AG10803 (cell line): ENCODE measurements at places on chromosomes 3 and 15.

- no peak for DNase-seq
Measured at GRCh38 chr15:45812200-45812599, 177.4 kb downstream of the SQOR start.

DNA sequence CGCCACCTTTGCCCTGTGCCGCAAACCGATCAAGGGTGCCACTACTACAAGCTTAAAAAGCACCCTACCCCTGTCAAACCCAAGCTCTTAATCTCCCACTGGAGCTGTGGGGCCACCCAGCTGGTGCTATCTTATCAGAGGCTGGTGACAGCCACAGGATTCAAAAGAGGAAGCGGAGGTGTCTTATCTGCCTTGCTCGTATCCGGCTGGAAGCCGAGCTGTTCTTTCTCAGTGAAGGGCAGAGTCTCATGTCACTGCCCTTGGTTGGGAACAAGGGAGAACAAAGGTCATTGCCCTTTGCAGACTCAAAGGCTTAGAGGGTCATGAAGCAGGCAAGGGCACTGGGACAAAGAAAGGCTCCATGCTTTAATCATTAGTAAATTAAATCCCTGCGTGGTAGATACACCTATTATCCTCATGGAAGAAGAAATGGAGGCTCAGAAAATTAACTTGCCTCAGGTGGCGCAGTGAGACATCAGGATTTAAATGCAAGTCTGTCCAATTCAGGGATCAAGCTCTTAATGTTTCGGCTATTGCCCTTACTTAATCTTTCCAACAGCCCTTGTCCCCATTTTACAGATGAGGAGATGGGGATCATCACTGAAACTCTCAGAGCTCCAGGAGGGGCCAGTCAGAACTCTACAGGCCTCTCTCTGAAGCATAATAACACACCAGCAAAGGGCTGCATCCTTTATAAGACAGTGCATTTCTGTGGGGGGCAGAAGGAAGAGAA is 360.0 kb upstream of the PROK2 start:
- no peak for DNase-seq

DNA sequence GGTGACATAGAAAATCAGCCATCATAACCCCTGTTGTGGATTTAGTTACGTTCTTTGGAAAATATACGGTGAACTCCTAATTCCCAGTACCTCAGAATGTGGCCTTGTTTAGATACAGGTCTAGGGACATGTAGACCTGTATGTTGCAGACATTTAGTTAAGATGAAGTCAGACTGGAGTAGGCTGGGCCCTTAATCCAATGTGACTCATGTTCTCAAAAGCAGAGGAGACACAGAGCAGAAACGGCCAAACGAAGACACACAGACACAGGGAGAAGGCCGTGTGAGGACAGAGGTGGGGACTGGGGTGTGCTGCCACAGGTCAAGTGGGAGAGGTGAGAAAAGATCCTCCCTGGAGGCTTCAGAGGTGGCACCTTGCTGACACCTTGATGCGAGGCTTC is 119.0 kb upstream of the PROK2 start:
- no peak for DNase-seq

GRCh38 chr3:30007668-30008067 is 598.7 kb upstream of the TGFBR2 start:
- DNase-seq: no peak

- DNase-seq: no peak
Measured at GRCh38 chr3:70882104-70882503, 569.7 kb upstream of the MDFIC2 start.

- DNase-seq: no peak
Measured at GRCh38 chr3:5710718-5711117, 523.2 kb downstream of the EDEM1 start.

- DNase-seq: peak; percentile 52
Measured at GRCh38 chr3:41338276-41338675, 139.0 kb downstream of the CTNNB1 start.

DNA sequence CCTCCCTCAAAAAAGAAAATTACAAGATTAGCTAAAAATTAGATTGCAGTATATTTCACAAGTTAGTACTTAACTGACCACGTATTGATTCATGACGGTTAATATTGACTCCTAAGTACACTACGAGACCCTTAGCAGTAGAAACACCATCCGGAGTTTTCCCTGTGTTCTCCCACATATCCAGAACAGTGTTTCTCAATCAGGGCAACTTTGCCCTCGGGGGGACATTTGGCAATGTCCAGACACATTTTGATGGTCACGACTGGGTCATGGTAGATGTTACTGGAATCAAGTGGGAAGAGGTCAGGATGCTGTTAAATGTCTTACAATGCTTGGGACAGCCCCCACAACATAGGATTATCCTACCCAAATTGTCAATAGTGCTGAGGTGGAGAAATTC is 40.7 kb upstream of the LIPC start:
- no peak for DNase-seq

- DNase-seq: peak; percentile 45
Measured at GRCh38 chr3:15324379-15324808, 8.0 kb downstream of the SH3BP5 start.

DNA sequence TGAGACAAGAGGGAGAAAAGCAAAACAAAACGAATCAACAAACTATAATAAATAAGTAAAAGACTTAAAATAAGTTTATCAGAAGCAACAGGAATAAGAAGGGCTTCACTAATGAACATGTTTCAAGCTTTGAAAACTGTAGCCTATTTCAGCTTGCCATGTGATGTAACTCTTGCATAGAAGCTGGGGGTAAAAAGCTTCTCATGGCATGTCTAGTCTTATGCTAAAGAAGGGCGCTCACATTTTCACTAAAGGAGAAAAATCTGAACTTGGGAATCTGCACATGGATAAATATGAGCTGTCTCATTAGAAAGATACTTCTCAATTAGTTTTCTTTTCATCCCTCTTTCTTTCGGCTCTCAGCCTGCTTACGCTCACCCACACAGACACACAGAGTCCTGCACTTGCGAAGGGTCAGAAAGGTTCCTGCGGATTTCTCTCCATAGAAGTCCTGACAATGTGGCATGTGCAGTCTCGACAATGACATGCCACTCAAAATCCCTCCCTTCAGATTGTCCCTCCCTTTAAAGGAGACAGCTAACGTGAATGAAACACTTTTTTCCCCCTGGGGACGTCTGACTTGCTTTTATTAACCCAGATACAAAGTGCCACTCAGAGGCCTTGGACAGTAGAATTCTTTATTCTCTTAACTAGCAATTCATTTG is 568.9 kb upstream of the NR2F2 start:
- DNase-seq: no peak

DNA sequence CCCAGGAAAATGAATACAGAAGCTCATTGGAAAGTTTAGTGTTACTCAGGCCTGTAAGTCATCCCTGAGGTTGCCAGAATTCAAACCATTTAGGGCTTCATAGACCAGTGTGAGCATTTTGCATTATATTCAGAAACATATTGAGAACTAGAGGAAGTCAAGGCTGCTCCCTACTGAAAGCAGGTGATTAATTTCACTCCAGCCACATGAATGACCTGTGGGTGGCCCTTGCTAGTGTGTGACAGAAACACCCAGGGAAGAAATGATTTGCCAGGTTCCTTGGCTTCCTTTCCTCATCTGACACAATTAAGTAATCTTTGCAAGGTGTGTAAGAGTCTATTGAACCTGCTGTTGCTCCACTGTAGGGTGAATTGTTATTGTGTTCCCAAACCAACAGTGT is 61.8 kb downstream of the GAP43 start:
- DNase-seq: no peak

- DNase-seq: peak; percentile 90
Measured at GRCh38 chr3:151434151-151434890, 26.5 kb downstream of the IGSF10 start.

- DNase-seq: no peak
Measured at GRCh38 chr3:169857811-169858210, 11.9 kb downstream of the LRRC31 start.

GRCh38 chr3:38094999-38095398 is 41.9 kb downstream of the ACAA1 start:
- DNase-seq: no peak

GRCh38 chr3:189372243-189372642 is 200.5 kb downstream of the TPRG1 start:
- no peak for DNase-seq

DNA sequence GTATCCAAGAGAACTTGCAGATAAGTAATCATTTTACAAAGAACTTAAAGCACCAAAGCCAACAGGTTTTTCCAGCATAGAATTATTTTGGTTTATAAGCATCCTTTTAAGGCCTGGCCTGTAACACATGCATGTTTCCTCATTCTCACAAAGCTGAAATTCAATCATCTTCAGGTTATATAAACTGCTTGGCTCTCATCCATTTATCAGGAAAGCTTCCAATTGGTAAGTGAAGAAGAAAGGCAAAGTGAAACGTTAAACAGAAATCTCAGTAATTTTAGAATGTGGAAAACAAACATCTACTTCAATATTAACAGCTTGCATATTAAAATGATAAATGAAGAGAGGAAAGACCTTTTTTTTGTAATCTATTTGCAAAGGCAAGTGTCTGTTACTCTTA is 1.6 kb downstream of the SERP1 start:
- peak; percentile 31 for DNase-seq

- DNase-seq: peak; percentile 24
Measured at GRCh38 chr15:72585476-72586058, 68.9 kb upstream of the GOLGA6B start.

- no peak for DNase-seq
Measured at GRCh38 chr3:13007251-13007941, 65.8 kb downstream of the IQSEC1 start.

- DNase-seq: peak; percentile 29
Measured at GRCh38 chr15:45126535-45127158, 3.0 kb downstream of the DUOXA1 start.

GRCh38 chr3:106710596-106710995 is 666.6 kb upstream of the CCDC54 start:
- no peak for DNase-seq

DNA sequence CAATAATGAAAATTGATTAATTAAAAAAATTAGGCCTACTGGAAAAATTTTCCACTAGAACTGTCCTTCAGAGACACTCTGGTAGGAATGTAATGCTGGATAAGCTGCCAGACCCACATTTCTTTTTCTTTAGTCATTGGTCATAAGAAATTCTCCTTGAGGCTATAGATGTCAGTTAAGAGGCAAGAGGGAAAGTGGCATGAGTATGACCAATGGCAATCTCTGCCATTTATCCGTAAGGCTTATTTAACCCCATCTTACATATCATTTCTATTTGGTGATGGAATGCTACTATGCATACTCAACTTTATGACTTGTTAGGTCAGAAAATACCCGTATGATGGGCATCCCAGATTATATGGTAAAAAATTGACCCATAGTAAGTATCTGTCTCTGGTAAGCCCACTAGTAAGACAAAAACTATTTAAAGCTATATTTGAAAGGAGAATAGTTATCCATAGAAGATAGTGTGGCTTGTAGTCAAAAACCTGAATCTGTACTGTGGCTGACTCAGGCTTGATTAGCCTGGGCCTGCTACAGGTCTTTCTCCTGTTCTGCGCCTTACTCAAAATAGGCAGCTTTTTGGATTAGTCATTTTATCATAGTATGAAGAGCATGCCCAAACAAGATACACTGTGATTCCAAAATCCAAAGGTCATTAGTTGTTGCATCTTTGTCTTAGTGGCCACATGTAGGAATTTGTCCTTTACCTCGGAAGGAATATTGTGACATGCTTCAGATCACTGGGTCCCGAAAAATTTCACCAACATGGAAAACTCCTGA is 314.7 kb downstream of the PYDC2 start:
- peak; percentile 44 for DNase-seq

GRCh38 chr3:143158014-143158988 is 38.7 kb downstream of the CHST2 start:
- DNase-seq: peak; percentile 54

DNA sequence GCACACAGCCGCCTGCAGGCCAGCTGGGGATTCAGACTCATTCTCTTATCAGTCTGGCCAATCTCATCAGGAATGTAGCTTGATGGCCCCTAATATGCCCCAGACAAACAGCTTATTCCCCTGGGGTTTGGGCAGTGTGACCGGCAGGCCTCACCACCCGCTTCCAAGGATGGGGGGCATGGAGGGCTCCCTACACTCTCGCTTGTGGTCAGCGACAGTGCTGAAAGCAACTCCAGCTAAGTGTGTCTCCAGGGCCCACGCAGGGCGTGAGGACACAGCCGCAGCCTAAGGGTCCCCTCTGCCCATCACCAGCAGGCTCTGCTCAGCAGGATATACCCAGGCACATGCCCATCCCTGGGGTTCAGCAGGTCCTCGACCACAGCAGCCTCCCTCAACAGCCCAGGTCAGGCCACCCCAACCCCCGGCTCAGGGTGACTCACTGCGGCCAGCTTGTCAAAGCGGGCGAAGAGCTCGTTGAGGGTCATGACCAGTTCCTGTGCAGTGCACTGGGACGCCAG is 116.7 kb downstream of the ADCY5 start:
- DNase-seq: no peak

GRCh38 chr3:31724651-31725050 is 191.9 kb downstream of the STT3B start:
- peak; percentile 5 for DNase-seq

- DNase-seq: no peak
Measured at GRCh38 chr3:25587094-25587493, 77.6 kb downstream of the TOP2B start.

DNA sequence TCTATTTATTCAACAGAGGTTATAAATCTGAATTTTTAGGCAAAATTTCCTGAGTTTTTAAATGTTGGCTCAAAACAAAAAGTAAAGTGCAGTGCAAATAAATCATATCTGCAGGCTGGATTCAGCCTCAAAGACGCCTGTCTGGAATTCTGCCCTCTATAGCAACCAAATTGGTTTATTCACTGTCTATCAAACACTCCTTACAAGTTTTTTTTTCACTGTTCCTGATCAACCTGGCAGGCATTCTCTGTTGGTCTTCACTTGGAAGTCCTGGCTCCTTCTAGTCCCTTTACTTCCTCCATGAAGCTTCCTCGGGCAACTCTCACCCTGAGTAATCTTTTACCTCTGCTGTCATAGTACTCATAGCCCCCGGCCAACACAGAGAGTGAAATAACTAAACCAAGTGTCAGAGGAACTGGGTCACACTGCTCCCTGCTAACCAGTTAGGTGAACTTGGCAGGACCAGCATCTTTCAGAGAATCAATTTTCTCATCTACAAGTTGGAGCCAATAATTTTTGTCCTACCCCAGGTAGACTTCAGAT is 36.8 kb upstream of the TIPARP start:
- DNase-seq: no peak

- DNase-seq: peak; percentile 91
Measured at GRCh38 chr15:95247071-95247984, 1016.0 kb downstream of the MCTP2 start.

- peak; percentile 27 for DNase-seq
Measured at GRCh38 chr15:42133886-42134502, 22.4 kb downstream of the PLA2G4F start.

GRCh38 chr3:147411815-147412241 is 2.7 kb downstream of the ZIC1 start:
- DNase-seq: no peak

DNA sequence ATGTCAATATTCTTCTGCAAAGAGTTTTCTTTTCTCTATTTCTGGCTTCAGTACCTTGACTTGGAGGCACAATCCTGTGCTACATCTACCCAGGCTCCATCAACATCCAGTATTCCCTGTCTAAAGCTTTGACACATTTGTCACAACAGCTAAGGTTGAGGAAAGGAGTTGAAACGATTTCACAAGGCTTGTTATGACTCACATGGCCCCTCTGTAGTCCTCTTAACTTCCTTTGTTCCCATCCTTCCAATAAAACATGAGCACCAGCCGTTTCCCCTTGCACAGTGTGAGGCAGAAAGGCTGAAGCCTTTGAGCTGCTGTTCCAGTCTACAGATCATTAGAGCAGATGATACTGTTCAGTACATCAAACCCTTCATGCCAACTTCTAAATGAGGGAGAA is 163.0 kb upstream of the TMCO5A start:
- DNase-seq: peak; percentile 34
